Osteocyte (in vitro differentiated cells): ENCODE measurements at places on chromosomes 6 and 20. TPM values are rescaled to one million over a fixed set of nuclear protein-coding genes. Genes with fewer than 3 reads are reported as not detected.

DNA sequence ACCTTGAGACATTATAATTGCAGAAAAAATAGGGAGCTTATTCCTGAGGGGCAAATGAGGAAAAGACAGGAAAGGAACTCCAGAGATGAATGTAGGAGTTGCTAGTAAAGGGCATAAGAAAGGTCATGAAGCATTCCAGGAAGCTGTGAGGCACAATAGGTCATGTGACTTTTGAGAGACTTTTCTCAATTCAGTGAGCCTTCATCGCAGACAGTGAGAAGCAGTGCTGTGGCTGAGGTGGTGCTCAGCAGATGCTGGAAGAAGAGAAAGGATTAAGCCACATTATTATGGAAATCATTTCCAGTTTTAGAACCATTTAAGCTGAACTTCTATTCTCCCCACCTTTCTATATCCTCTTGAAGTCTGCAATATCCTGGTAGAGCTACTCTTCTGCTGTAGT, 4.1 kb downstream of the SPTLC3 start:
- peaks cover 47% of the 10 kb centered on the region for H3K4me1 ChIP-seq
- no peak overlapping the region for H3K27ac ChIP-seq
- H3K27me3 ChIP-seq, result no peaks in the 10 kb centered on the region
- DNase-seq, result no peak

DNA sequence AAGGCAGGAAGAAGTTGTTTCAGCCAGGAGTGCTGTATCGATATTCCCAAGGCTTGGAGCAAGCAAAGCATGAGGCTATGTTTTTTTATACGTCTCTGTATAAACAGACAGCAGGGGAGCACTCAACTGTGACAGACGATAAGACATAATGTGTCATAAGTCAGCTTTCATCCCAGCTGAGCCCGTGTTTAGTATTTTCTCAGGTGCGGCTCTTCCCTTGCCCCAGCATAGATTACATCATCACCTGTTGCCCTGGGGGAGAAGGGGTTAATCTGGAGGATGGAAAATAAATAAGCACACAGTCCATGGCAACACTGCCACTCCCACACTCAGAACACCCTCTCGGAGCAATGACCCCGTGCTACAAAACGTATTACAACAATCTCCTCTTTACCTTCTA, 22.1 kb upstream of the KCNK5 start:
- peaks cover 15% of the 10 kb centered on the region for H3K27me3 ChIP-seq
- H3K27ac ChIP-seq, result no peak overlapping the region
- no peaks in the 10 kb centered on the region for H3K4me1 ChIP-seq
- H3K36me3 ChIP-seq, result no peaks in the 10 kb centered on the region
- no peak for DNase-seq

GRCh38 chr20:53905019-53905819, 165.2 kb downstream of the BCAS1 start:
- no peaks in the 10 kb centered on the region for H3K27me3 ChIP-seq
- H3K4me1 ChIP-seq, result peaks cover 20% of the 10 kb centered on the region
- no peak overlapping the region for H3K27ac ChIP-seq
- DNase-seq, result no peak

DNA sequence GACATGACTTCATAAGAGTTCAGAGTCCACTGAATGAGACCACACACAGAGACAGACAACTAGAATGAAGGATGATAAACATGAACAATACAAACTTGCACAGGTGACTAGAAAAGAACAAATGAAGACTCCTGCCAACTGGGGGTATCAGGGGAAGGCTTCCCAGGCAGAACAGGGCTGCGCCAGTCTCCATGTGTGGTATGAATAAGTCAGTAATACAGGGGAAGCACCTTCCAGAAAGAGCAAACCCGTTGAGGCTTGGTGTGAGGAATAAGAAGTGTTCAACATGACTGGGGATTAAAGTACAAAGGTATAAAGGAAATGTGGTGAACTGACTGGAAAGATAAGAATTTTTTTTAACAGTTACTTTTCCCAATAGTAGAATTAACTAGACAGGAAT, 3.7 kb upstream of the SLC17A2 start:
- no peaks in the 10 kb centered on the region for H3K36me3 ChIP-seq
- no peak overlapping the region for H3K4me3 ChIP-seq
- no peak overlapping the region for H3K27ac ChIP-seq
- no peaks in the 10 kb centered on the region for H3K4me1 ChIP-seq

- no peak overlapping the region for H3K27ac ChIP-seq
- peak; percentile 48 for DNase-seq
- peaks cover 5% of the 10 kb centered on the region for H3K4me1 ChIP-seq
- peaks cover 5% of the 10 kb centered on the region for H3K36me3 ChIP-seq
Observed at GRCh38 chr20:23234311-23235078, 116.1 kb upstream of the NXT1 start.

- peaks cover 23% of the 10 kb centered on the region for H3K27me3 ChIP-seq
- no peak for DNase-seq
- no peak within 1 kb of the TSS for H3K27ac ChIP-seq
- peaks cover 2% of the 10 kb centered on the region for H3K4me1 ChIP-seq
- H3K36me3 ChIP-seq, result no peaks in the 10 kb centered on the region
Observed at GRCh38 chr20:64106981-64107735, at the start of gene NPBWR2. TSS of gene NPBWR2 (minus strand) at chr20:64107565. CDS start at chr20:64106831, 734 bp downstream.

DNA sequence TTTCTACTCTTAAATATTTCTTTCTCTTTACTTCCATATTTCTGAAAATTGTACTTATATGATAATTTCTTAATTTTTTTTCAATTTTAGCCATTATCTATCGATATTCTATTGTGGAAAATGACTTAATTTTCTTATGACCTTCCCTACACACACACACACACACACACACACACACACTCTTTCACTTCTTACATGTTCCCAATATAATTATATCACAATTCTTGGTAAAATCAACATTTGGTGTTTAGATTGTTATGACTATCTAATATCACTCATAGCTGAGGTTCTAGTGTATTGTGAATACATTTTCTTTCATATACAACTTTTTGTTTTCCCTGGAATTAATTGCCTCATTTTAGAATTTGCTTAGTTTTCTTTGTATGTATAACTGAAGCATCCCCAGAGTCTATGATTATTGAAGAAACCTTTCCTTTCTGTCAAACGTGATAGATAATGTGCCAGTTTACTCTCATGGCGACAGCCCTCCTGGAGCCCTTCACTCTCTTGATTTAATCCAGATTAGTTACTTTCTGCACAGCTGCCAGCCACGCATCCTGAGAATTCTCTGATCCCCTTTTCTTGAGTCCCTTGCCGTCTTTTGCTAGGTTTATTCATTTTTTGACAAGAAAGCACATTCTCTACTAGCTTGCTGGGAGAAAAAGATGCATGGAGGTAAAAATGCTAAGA, 63.4 kb downstream of the RNF182 start:
- no peak for DNase-seq
- H3K4me3 ChIP-seq, result no peak overlapping the region
- no peaks in the 10 kb centered on the region for H3K36me3 ChIP-seq
- no peaks in the 10 kb centered on the region for H3K27me3 ChIP-seq

DNA sequence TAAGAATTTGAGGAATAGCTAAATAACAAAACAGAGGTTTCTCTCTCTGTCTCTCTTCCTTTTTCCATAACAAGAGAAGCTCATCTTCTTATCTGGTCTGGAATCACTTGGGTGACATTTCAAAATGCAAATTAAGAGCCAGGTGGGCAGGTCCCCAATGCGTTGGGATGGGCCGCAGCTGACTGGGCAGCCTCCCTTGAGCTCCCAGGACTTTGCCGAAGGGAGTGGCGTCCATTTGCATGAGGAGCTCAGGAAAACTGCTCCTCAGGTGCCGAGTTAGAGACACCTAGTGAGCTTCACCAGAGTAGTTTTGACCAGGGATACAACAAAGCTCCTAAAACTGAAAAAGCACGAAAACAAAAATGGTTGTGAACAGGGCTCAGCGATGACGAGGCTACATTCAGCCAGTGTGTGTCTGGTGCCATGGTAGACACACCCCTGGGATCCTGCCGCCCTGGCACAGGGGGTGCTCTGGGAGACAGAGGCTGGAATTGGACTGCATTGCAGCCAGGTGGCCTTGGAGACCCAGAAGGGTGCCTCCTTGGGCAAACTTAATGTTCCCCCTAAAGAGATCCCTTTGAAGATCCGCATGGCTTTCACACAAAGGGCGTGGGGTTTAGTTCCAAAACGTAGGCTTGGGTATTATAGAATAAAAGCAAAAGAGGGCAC, 13.5 kb upstream of the SERPINB6 start:
- H3K36me3 ChIP-seq, result no peaks in the 10 kb centered on the region
- H3K27me3 ChIP-seq, result no peaks in the 10 kb centered on the region
- peaks cover 37% of the 10 kb centered on the region for H3K4me1 ChIP-seq
- H3K27ac ChIP-seq, result no peak overlapping the region

GRCh38 chr6:112877134-112878100, 530.3 kb downstream of the RFPL4B start:
- H3K4me1 ChIP-seq, result peaks cover 53% of the 10 kb centered on the region
- H3K36me3 ChIP-seq, result peaks cover 2% of the 10 kb centered on the region
- H3K4me3 ChIP-seq, result peak overlapping the region; percentile 5
- no peak for DNase-seq
- peak overlapping the region; percentile 93 for H3K27ac ChIP-seq

DNA sequence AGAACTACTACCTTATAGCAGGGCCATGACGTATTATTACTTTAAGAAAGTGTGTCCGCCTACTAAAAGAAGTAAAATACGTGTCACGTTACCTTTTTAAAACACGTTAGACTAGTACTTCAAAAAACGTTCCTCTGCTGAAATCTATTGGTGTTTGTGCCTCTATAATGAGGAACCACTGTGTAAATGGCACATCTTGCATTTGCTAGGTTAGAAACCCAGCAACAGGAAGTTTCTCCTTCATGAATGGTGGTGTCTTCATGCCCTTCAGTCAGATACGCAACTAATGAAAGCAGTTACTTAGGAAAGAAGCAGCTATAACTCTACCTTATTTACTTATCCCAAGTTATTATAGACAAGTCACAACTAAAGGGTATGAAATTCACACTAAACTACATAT, 343.5 kb downstream of the RNGTT start:
- no peak for DNase-seq
- H3K4me1 ChIP-seq, result no peaks in the 10 kb centered on the region

GRCh38 chr6:134787261-134787877, 162.5 kb downstream of the ALDH8A1 start:
- H3K4me1 ChIP-seq, result peaks cover 8% of the 10 kb centered on the region
- no peak overlapping the region for H3K27ac ChIP-seq
- no peak overlapping the region for H3K4me3 ChIP-seq
- H3K27me3 ChIP-seq, result no peaks in the 10 kb centered on the region
- no peak for DNase-seq

- H3K4me1 ChIP-seq, result peaks cover 26% of the 10 kb centered on the region
- DNase-seq, result no peak
- H3K27ac ChIP-seq, result peak overlapping the region; percentile 99
- H3K36me3 ChIP-seq, result peaks cover 32% of the 10 kb centered on the region
- H3K27me3 ChIP-seq, result no peaks in the 10 kb centered on the region
Observed at GRCh38 chr6:24666097-24666640, 530 bp downstream of the TDP2 start.

DNA sequence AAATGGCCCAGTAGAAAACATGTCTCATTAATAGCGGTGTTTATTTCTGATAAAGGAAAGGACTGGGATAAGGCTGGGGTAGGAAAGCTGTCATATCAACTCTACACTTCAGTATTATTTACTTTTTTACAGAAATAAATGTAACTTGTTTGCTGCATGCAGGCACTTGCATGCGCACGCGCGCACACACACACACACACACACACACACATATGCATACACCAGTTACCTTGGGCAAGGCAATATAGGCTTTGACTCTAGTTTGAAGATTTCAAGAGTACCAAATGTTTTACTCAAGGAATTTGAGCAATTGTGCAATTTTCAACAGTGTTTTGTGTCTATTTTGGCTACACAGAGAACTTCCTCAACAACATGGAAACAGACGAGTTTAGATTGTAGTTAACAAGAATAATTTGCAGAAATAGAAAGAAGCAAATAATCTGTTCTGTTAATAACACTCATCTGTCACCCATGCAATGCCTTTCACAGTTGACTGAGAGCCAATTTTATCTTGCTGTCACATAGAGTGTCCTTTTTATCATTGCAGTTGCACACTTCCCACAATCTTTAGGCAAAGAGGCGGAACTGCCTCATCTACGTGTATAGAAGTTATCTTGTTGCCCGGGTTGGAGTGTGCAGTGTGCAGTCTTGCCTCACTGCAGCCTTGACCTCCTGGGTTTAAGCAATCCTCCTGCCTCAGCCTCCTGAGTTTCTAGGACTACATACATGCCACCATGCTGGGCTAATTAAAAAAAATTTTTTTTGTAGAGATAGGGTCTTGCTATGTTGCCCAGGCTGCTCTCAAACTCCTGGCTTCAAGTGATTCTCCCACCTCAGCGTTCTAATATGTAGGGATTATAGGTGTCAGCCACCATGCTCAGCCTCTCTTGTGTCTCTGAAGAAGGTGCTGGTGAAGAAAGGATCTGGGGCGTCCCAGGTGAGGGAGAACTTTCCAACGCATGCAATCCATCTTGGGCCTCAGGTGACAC, 74.8 kb upstream of the SHLD1 start:
- H3K4me3 ChIP-seq, result no peak overlapping the region
- H3K27me3 ChIP-seq, result no peaks in the 10 kb centered on the region
- no peaks in the 10 kb centered on the region for H3K4me1 ChIP-seq

GRCh38 chr20:41205313-41205712, 68.0 kb downstream of the PLCG1 start:
- no peak overlapping the region for H3K27ac ChIP-seq
- H3K36me3 ChIP-seq, result peaks cover 28% of the 10 kb centered on the region
- H3K4me3 ChIP-seq, result no peak overlapping the region
- peaks cover 2% of the 10 kb centered on the region for H3K4me1 ChIP-seq
- H3K27me3 ChIP-seq, result no peaks in the 10 kb centered on the region

GRCh38 chr6:81636930-81637568, 115.4 kb downstream of the TENT5A start:
- H3K36me3 ChIP-seq, result no peaks in the 10 kb centered on the region
- H3K27me3 ChIP-seq, result no peaks in the 10 kb centered on the region
- H3K4me3 ChIP-seq, result no peak overlapping the region
- H3K27ac ChIP-seq, result no peak overlapping the region
- DNase-seq, result no peak
- peaks cover 2% of the 10 kb centered on the region for H3K4me1 ChIP-seq

- no peaks in the 10 kb centered on the region for H3K27me3 ChIP-seq
- peaks cover 7% of the 10 kb centered on the region for H3K36me3 ChIP-seq
- no peak overlapping the region for H3K27ac ChIP-seq
- H3K4me1 ChIP-seq, result peaks cover 4% of the 10 kb centered on the region
- DNase-seq, result no peak
- no peak overlapping the region for H3K4me3 ChIP-seq
Observed at GRCh38 chr20:22904386-22904785, 130.7 kb upstream of the SSTR4 start.

- no peak overlapping the region for H3K27ac ChIP-seq
- H3K27me3 ChIP-seq, result peaks cover 12% of the 10 kb centered on the region
- H3K4me1 ChIP-seq, result no peaks in the 10 kb centered on the region
Observed at GRCh38 chr6:170480050-170480692, 72.9 kb downstream of the PSMB1 start.

GRCh38 chr20:52937591-52938100, 34.5 kb upstream of the TSHZ2 start:
- DNase-seq, result no peak
- H3K4me1 ChIP-seq, result no peaks in the 10 kb centered on the region
- no peaks in the 10 kb centered on the region for H3K36me3 ChIP-seq
- H3K4me3 ChIP-seq, result no peak overlapping the region

GRCh38 chr6:148128014-148128730, 214.5 kb upstream of the SASH1 start:
- H3K36me3 ChIP-seq, result no peaks in the 10 kb centered on the region
- no peak overlapping the region for H3K4me3 ChIP-seq
- no peak overlapping the region for H3K27ac ChIP-seq
- no peaks in the 10 kb centered on the region for H3K27me3 ChIP-seq
- DNase-seq, result no peak

HLA-DRB5 gene
- total RNA-seq, result not detected in 2 replicates

KCNK16 gene
- total RNA-seq, result not detected in 2 replicates

BIRC7 gene
- total RNA-seq, result not detected in 2 replicates

RCAN2 gene
- total RNA-seq, result 27.9 and 31.3 TPM in 2 replicates

TGM3 gene
- total RNA-seq, result not detected in 2 replicates

SLC17A1 gene
- not detected in 2 replicates for total RNA-seq

SIRPB1 gene
- total RNA-seq, result 1.1 TPM in 2 replicates

HLA-DOB gene
- total RNA-seq, result 0.24 and 0.57 TPM in 2 replicates

OTOR gene
- total RNA-seq, result not detected in 2 replicates

TMEM244 gene
- not detected in 2 replicates for total RNA-seq

ACTL10 gene
- total RNA-seq, result 0.52 and 0.54 TPM in 2 replicates

LY6G5B gene
- total RNA-seq, result 14.0 and 17.6 TPM in 2 replicates
